ENCODE measurements at places on chromosomes 3 and 15.

- DNase-seq = no peak
Observed at GRCh38 chr3:72031581-72031980, 246.6 kb upstream of the PROK2 start.

DNA sequence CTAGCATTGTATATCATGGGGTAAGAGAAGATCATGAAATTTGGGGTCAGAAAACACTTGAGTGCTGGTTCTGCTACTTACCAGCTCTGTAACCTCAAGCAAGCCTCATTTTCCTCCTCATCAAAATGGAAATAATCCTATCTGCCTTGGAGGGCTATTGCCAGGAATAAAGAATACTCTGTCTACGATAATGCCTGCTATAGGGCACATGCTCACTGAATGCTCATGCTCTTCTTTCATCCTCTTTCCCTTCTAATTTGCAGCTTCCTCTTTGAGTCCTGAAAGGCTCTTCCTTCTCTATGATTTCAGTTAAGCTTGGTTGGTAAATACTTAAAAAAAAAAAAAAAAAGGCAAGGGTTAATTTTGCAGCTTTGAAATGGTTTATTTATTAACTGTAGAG lies 12.8 kb downstream of the RTP1 start:
- no peak for DNase-seq

DNA sequence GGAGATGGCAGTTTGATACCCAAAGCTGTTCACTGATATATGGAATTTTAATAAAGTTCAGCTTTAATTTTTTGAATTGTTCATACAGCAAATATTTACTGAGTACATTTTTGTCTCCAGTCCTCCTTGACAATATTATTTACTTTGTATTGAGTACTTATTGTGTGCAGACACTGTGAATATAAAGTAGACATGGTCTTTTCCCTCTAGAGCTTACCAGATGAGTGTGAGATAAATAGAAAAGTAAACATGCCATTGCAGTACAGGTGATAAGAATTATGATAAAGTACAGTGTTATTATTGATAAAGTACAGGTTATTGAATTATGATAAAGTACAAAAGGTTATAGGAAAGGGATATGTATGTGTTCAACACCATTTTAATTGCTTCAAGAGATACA lies 2.1 kb downstream of the UBA5 start:
- no peak for DNase-seq

GRCh38 chr3:99499235-99500158 lies 138.9 kb upstream of the COL8A1 start:
- DNase-seq = no peak

DNA sequence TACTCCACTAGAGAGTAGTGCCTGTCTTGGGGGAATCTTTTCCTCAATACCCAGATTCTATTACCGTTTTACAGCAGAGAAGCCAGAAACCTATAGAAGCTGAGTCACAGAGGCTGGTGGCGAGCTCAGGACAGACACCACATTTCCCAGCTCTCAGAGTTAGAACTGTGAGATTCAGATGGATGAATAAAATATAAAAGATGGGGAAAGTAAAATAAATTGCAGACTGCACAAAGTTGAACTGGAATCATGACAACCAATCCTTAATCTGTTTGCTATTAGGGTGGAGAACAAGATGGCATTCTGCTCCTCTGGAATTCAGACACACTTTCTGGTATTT lies 40.5 kb upstream of the CMSS1 start:
- no peak for DNase-seq

- no peak for DNase-seq
Observed at GRCh38 chr3:51717947-51718346, 11.1 kb downstream of the GRM2 start.

GRCh38 chr3:16464511-16465148 lies 48.9 kb downstream of the RFTN1 start:
- DNase-seq = no peak

- DNase-seq = no peak
Observed at GRCh38 chr3:125055331-125055912, 375 bp downstream of the HEG1 start.

DNA sequence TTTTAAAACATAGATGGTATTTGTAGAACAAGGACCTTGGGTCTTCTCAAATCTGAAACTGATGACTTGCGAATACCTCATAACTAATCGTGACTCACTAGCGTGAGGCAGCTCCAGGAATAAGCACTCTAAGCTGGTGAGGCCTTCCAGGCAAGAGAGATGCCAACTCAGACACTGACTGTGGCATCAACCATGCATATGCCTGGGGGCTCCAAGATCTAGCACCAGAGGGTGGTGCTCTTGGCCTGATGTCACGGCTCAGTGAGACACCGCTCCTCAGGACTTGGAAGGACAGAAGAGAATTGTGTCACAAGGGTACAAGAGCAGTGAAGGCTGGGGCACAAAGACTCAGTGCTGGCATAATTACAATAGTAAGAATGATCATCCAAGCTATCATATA lies 125.0 kb upstream of the TRIM42 start:
- DNase-seq = no peak

DNA sequence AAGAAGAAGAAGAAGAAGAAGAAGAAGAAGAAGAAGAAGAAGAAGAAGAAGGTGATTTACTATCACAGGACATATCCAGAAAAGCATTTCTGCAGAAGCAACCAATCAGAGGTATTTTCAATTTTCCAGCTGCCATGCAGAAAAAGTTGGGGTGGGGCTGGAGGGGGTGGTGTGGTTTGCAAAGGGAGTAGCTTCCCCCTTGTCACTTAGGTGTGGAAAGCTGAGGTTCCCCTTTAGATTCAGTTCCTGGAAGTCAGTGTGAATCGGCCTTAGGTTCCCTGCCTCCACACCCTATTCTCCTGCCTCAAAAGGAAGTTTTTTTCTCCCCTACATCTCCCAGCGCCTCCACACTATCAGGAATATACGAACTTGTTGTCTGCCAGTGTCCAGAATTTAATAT lies 276.7 kb upstream of the ARRDC4 start:
- DNase-seq = no peak

DNA sequence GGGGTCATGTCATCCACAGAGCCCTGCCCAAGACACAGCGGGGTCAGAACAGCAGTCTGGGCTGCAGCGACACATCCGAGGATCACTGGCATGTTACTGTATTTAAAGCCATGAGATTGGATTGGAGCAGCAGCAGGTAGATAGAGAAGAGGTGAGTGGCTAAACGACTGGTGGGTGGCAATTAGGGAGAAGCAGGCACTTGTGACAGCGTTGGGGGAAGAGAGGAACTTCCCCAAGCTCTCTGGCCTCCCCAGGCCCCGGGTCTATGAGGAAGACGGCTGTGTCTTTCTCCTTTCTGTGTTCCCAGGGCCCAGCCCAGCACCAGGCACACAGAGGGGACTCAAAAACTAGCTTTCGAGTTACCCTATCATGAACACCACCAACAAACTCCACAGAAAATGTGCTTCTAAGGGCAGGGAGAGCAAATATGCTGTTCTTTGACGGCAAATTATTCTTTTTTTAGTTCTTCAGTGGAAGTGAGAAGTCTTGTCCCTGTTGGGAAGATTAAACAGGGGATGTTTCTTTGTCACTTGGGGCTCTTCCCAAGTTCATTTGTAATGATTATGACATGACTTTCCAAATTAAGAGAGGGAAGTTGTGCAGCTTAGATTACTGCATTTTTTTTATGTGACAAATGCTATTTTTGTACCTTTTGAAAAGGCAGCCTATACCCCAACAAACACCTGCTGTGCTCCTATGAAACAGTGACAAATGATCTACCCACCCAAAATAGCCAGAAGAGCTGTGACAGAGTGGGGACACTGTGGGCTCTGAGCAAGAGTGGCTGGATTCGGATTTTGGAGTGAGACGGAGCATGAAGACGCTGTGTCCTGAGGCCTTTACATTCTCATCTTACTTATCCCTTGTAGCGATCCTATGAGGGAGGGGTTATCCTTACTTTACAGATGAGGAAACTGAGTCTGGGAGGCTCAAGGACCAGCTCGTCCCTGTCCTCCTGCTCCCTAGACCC lies 7.2 kb upstream of the SYNM start:
- DNase-seq = no peak

GRCh38 chr3:46293035-46293724 lies 50.9 kb downstream of the CCR3 start:
- DNase-seq = no peak

GRCh38 chr3:101020351-101021015 lies 27.3 kb upstream of the ABI3BP start:
- no peak for DNase-seq

- DNase-seq = no peak
Observed at GRCh38 chr3:170712798-170713197, 126.9 kb upstream of the SLC7A14 start.

DNA sequence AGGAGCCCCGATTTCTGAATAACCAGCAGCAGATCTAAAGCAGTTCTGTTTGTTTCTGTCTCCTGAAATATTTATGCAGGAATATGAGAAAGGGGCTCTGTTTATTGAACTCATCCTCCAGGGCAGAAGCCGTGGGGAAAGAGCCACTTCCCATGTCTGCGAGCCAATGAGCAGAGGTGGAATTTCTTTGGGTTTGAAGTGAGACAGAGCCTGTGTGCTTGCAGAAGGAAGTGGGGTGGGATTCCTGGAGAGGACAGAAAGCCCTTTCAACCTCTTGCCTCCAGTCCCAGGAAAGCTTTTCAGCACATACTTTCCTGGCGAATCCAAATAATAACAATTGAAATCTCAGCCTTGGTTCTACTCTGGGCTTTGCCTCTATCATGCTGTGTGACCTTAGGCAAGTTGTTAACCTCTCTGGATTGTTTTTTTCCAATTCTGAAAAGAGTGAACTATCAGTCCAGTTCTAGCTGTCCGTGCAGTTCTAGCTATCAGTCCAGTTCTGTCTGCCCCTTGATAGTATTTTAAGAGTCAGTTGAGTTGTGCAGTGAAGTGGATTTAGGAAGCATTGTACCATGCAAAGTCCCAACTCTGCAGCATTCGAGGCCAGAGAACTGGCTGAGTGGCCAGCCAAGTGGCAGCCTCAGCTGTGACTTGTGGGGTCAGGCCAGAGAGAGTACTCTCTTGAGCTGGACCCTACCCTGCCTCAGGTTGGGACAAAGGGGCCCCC lies 15.9 kb downstream of the CORO2B start:
- no peak for DNase-seq

DNA sequence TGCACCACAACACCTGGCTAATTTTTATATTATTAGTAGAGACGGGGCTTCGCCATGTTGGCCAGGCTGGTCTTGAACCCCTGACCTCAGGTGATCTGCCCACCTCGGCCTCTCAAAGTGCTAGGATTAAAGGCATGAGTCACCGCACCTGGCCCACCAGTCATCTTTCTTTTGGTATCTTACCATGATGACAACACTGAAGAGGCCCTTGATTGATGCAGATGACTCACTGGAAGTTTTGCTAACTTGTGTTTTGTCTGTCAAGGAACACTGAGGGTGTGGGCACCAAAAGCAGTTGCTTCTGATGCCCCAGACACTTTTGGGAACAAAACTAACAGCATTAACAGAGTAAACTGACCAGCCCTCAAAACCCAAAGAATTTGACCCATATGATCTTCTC lies 88.3 kb downstream of the MYO5A start:
- peak; percentile 26 for DNase-seq

GRCh38 chr15:76529911-76530310 lies 193.3 kb downstream of the ISL2 start:
- no peak for DNase-seq

GRCh38 chr3:151421938-151422337 lies 37.4 kb upstream of the P2RY12 start:
- no peak for DNase-seq

DNA sequence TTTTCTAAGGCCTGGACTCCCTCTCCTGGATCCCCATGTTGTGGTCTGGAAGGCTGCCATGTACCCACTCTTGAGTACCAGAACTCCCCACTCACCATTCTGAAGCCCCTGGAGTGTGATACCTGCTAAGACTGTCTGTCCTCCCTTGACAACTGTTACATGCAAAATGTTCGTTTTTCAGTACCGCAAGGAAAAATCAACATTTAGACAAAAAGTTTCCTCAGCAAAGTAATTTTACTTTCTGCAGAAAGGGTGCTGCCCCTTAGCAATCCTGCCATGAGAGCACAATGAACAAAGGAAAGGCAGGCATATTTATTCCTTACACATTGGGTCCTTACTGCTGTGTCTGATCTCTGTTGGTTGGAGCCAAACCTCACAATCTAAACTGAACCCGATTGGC lies 7.0 kb upstream of the GK5 start:
- no peak for DNase-seq

DNA sequence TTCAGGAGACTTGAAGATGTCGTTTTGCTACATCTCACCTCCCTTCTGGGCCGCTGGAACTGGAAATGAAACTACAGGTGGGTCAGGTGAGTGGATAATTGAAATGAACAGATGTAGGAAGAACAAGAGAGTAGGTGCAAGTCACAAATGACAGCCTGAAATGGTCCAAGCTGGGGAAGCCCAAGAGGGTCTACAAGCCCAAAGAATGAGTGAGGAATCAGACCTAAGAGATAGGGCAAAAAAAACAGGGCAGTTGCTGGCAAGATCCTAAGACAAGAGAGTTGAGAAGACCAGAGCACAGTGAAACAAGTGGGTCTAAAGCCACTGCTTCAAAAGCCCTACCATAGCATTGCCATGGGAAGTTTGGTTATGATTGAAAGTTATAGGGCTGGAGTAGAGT lies 67.4 kb upstream of the SNRK start:
- DNase-seq = no peak

DNA sequence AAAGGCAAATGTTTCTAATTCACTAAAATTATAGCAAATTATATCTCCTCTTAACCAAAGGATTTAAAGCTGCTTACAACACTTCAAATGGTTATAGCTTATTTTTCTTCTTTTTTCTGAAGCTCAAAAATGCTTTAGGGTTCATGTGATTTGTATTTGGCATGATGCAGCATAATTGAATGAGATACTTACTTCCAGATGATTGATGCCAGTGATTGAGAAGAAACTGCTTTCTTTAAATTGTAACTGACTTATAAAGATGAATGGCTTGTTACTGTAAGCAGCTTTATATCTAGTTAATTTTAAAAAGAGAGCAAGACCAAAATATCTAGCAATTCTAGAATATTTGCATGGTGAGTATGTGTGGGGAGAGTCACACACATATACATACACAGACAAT lies 270.7 kb upstream of the THRB start:
- DNase-seq = no peak

GRCh38 chr15:66535056-66535455 lies 29.9 kb downstream of the ZWILCH start:
- DNase-seq = no peak

- DNase-seq = no peak
Observed at GRCh38 chr3:192183109-192183508, 544.2 kb downstream of the FGF12 start.

DNA sequence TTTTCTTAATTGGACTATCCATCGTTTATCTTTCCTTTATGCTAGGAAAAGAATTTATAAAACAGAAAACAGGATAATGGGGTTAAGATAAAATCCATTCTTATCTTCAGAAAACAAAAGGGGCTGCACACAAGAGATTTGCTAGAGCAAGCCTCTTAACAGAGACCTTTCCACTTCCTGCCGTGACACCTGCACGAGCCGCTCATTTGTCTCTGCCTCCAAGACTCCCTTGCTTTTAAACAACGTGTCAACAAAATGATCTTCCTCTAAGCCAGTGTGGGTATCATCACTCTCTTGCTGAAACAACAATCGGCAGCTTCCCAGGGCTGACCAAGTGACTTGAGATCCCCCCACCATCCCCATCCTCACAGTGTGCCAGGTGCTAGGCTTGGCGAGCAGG lies 33.1 kb downstream of the GABRB3 start:
- no peak for DNase-seq
